Activated CD4-positive, alpha-beta memory T cell treated with anti-CD3 and anti-CD28 coated beads, Interleukin-2, amount 10 ng/mL, durations not matched to agents 7 days and 5 days (primary cell): ENCODE measurements at places on chromosomes 2 and 18. TPM values are rescaled to one million over a fixed set of nuclear protein-coding genes. Genes with fewer than 3 reads are reported as not detected.

GRCh38 chr2:218582076-218582475, 13.4 kb downstream of the CNOT9 start:
- no peak for DNase-seq

- DNase-seq = no peak
These were observed 244.6 kb upstream of the HNRNPA3 start for GRCh38 chr2:176967911-176968450.

DNA sequence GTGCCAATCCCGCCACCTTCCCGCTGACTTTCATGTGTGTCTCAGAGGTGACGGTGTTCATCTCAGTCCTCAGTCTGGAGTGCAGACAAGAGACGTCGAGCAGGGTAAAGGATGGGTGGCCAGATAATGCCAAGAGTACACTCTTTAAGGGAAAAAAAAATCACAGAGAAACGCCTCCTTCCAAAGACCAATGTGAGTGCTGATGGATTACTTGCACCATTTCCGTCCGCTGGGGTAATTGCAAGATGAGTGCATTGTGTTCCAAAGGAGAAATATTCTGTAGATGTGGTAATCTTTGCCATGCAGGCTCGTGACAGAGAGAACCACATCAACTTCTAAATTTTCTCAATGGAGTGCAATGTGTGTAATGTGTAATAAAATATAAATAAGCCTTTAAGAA, 81.0 kb downstream of the KLHL29 start:
- no peak for DNase-seq

The RNF181 gene
- 121 TPM for total RNA-seq

DNA sequence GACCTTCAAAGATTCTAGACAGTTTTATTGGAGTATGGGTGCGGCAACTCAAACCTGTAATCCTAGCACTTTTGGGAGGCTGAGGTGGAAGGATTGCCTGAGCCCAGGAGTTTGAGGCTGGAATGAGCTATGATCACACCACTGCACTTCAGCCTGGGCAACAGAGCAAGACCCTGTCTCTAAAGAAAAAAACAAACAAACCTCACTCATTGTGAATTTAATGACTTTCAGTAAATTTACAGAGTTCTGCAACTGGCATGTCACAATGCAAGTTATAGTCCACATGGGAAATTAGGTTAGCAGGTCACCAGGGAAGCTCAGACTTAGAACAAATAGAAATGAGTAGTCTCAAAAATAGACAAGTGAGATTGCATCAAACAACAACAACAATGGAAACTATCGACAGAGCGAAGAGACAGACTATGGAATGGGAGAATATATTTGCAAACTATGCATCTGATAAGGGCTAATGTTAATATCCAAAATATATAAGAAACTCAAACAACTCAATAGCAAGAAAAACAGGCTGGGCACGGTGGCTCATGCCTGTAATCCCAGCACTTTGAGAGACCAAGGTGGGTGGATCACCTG, 6.7 kb upstream of the NRBP1 start:
- no peak for DNase-seq

GRCh38 chr2:174012347-174013314, 47.5 kb upstream of the SP3 start:
- peak; percentile 28 for DNase-seq

DNA sequence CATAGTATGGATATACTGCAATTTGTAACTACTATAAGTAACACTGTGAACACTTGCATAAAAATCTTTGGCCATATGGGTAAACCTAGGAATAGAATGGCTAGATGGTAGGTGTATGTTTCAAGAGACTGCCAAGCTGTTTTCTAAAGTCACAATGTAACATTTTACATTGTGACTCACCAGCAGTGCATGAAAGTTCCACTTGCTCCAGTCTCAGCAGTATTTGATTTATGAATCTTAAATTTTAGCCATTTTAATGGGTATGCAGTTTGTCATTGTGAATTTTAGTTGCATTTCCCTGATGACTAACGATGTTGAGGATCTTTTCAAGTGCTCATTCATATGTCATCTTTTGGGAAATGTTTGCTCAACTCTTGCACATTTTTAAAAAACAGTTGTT, 86.1 kb downstream of the FARSB start:
- no peak for DNase-seq

DNA sequence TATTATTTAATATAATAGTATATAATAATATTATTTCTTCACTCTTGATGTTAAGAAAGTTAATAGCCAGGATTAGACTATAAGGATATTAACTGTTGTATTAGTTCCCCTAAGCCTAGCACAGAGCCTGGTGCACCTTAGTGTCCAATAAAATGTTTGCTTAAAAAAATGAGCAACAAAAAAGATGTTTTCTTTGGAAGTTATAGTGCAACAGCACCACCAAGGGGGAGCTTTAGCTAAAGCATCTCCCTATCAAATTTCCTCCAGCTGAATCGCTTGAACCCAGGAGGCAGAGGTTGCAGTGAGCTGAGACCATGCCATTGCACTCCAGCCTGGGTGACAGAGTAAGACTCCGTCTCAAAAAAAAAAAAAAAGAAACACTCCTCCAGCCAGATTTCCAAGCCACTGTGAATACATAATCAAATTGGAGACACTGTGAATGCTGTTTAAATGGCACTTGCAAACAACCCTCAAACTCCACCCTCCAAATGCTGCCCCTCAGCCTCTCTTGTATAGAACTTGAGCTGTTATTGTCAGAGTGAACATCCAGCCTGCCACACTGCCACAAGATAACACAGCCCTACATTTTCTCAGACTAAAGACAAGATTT, 221.9 kb downstream of the DYM start:
- DNase-seq = no peak

The WDR33 gene
- 65.1 TPM for total RNA-seq

The UGT1A6 gene
- total RNA-seq = not detected

The DTYMK gene
- 57.7 TPM for total RNA-seq

The CPLX4 gene
- not detected for total RNA-seq

The MEP1B gene
- total RNA-seq = 0.13 TPM

- DNase-seq = no peak
These were observed 29.6 kb downstream of the MREG start for GRCh38 chr2:215983581-215984351.
